Left lobe of liver (tissue), 2 donors: ENCODE measurements at places on chromosomes 16 and 17. TPM values are rescaled to one million over a fixed set of nuclear protein-coding genes. Genes with fewer than 3 reads are reported as not detected.

Gene KRTAP2-1
- not detected for total RNA-seq

Gene HBZ
- 0.81 TPM for total RNA-seq

Gene GPRC5C
- total RNA-seq: 243 TPM

DNA sequence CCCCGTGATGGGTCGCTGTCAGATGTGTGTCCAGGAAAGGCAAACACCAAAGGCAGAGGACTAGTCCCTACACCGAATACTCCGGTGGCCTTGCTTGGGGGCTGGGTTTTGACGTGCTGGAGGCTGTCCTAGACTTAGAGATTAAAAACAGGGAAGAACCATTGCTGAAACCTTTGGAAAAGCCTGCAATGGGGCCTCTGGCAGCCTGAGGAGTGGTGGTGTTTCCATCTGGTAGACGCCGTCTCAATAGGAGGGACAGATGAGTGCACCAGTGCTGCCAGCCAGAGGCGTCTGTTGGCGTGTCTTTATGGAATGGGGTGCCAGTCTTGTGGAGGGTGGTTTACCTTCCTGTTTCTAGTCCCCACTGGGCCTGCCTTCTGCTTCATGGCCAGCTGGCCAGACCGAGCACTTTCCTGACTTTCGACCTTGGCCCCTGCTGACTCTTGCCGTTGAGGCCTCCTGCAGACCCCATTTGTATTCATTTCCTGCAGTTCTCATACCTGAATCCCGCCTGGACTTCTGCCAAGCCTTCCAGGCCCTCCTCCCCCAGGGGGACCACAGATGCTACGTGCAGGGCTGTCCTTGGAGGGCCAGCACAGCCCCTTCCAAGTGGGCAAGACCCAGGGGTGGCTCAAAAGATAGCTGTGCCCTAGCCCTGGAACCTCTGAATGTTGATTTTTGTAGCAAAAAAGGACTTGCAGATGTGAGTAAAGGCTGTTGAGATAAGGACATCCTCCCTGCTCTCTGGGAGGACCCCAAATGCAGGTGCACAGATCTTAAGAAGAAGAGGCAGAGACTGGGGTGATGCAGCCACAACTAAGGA lies 1.9 kb upstream of the DNASE1 start:
- DNase-seq: peak; percentile 44

GRCh38 chr16:68936736-68937631 lies 93.7 kb downstream of the TANGO6 start:
- DNase-seq: no peak

DNA sequence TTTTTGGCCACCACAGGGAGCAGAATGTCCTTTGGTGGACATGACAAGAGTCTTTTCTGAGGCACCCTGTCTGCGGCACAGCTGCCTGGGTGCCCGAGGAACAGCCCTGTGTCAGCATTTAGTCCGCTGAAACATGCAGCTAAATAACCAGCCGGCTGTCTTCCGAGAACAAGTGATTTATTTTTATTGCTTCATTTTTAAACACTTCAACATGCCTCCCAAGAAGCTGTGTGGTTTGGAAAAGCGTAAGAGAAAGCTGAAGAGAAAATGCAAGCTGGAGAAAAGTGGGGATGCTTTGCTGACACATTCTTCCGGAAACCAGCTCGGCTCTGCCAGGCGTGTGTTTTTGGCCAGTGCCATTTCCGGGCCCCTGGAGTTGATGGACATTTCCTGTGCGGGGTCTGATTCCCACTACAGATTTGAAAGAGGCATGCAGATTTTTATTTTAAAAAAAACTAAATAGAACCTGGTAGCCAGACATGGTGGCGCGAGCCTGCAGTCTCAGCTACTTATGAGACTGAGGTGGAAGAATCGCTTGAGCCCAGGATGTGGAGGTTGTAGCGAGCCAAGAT lies 94.7 kb downstream of the SEC14L1 start:
- no peak for DNase-seq

- DNase-seq: no peak
Observed at GRCh38 chr17:11628831-11629230, 30.6 kb downstream of the DNAH9 start.

DNA sequence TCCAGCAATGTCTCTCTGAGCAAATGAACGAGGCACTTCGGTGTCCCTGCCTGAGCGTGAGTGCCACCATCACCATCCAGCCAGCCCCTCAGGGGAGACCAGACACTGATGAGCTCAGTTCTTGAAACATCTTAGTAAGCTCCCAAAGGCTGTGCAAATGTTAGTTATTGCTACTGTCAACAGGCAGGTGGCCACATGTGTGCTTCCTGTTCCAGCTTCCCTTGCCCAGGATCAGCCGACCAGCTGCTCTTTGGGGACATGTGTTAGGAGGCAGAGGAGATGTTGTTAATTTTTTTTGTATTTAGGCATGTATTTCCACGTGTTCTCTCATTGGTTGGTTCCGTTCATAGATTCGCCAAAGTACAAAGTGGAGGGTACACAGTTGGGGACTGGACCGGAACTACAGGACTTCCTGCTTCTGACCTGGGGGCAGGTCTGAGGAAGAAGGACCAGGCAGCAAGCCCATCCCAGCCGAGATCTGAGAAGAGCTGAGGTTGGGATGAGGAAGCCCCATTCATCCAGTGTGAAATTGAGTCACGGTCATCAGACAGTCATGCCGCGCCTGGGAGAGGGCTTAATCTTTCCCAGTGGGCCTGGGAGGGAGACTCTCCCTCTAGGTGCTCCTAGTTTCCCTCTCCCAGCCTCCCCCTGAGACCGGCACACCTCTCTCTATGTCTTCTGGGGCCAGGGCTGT lies 3.8 kb downstream of the TTYH2 start:
- DNase-seq: no peak

DNA sequence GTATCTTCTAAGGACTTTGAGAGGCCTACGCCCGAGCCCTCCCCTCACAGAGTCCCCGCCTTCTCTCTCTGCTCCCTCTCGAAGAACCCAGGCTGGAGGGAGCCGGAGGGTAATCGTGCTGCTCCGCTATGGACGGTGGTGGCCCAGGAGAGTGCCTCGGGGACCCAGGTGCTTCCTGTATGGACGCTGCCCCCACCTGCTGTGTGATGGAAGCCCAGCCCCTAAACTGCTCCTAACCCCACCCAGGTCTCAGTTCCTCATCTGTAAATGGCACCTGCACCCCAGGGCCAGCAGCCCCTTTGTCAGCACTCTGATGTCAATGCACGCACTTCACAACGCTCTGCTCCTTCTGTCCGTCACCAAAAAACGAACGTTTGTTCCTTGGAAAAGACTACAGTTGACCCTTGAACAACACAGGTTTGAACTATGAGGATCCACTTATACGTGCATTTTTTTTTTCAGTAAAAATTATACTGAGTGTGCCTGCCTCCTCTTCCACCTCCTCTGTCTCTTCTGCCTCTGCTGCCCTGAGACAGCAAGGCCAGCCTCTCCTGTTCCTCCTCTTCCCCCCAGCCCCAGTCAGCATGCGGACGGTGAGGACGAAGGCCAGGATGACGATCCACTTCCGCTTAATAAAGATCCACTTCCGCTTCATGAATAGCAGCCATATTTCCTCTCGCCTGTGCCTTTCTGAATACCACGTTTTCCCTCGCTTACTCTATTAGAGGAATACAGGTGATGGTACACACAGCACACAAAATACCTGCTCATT lies 118.3 kb downstream of the BANP start:
- DNase-seq: no peak

GRCh38 chr16:22948603-22949368 lies 134.8 kb downstream of the HS3ST2 start:
- peak; percentile 58 for DNase-seq

DNA sequence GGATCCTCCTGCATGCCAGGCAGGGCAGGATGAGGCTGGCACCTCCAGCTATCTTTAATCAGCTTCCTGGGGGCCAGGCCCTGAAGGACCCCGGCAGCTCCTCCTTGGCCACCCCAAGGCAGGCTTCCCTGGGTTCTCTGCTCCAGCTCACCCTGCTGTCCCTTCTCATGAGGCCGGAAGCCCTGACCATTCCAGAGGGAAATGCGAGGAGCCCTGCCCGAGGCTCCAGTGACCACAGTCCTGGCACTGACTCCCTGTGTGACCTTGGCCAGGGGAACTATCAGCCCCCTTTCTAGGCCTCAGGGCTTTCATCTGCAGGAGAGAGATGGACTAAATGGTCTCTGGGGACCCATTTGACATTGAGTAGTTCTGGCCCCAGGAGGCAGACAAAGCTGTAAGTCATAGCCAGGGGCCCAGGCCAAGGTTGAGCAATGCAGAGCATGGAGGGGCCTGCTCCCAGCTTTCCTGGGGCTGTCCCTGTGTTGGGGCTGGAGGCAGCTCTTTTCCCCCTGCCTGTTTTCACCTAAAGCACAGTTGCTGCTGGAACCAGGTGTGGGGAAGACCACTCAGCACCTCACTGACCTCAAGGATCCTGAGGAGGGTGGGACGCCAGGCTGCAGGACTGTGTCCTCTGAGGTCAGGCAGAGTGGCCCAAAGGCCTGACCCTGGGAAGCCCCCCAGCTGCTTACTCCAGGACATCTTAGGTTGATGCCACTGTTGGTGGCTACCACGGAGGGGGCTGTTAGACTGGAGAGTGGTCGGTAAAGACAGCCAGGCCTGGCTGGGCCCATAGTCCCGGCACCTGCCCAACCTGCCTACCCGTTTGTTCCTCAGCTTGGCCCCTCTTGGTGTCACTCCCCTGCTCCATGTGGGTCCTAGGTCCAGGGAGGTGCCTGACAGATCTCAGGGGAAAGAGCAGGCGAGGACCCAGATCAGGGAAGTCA lies 8.1 kb downstream of the KCNH6 start:
- DNase-seq: no peak

DNA sequence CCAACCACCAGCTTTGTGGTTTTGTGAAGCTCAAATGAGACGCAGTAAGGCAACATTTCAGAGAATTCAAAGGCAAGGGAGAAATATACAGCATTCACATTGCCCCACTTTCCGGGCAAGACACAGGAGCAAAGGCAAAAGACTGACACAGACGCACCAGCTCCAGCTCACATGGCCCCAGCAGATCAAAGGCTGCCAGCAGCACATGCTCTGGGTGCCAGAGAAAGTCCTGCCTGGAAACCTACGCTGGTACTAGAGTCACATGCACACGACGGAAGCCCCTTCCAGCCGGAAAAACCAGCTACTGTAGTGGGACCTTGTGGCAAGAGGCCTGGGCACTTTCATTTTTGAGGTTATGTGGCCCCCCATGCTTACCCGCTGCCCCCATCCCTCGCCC lies 50.1 kb downstream of the GTF3C1 start:
- DNase-seq: no peak

- peak; percentile 92 for DNase-seq
Observed at GRCh38 chr16:2752850-2753732, 653 bp downstream of the SRRM2 start.
